Aorta (tissue), 5 donors: ENCODE measurements at places on chromosomes 6 and 20.

DNA sequence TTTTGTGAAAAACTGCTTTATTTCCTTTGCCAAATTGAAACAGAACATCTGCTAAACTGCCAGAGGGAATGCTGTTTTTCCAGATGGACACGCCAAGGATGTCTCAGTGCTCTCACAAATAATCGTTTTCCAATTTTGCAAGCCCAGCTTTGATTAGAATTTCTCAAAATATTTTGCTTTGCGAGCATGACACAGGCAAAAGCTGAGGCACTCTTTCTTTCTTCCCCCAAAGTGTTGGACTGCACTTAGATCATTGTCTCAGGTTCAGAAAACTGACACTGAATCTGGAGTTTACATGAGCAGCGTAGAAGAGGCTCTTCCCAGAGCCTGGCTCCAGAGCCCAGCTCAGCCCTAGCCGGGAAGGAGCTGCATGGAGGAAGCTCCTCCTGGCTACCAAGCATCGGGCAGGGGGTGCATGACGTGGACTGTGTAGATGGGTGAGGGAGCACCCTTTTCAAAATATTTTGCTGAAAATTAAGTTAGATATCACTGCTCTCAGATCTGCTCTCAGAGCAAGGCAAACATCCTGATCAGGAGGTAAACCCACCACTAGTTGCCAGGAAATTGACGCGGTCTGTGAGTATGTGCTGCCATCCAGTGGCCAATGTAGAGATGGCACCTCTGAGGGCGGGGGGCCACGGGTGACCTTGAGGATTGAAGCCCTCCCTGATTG lies 107.5 kb downstream of the SLC22A3 start:
- H3K4me1 ChIP-seq: no peaks in the 10 kb centered on the region
- peak; percentile 82 for DNase-seq
- no peak overlapping the region for H3K27ac ChIP-seq
- no peaks in the 10 kb centered on the region for H3K27me3 ChIP-seq
- H3K36me3 ChIP-seq: no peaks in the 10 kb centered on the region
- H3K4me3 ChIP-seq: no peak overlapping the region

DNA sequence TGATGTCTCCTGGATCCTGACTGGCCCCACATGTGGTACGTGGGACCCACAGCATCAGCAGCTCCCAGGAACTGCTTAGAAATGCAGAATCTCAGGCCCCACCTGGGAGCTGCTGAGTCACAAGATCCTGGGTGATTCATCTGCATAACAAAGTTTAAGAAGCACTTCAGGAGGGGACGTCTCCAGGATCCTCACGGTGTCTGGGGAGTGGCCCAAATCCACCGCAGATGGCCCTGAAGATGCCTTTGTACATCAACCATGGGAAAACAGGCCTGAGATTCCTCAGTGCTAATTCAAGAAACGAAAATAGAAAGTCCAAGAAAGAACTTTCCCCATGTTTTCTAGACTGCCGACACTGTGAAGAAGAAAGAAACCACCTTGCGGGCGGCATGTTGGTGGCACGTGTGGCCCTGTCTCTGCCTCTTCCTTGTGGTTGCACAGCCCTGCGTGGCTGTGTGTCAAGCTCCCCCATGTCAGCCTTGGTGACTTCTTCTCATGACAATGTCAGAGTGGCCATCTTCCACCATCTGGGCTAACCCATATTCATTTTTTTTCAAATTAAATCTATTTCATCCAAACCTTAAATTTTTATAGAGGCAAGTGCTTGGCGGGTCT lies 26.1 kb downstream of the RRBP1 start:
- no peaks in the 10 kb centered on the region for H3K27me3 ChIP-seq
- no peak for DNase-seq
- peaks cover 4% of the 10 kb centered on the region for H3K36me3 ChIP-seq
- H3K4me1 ChIP-seq: peaks cover 5% of the 10 kb centered on the region
- no peak overlapping the region for H3K4me3 ChIP-seq

GRCh38 chr6:32177183-32177787 lies 920 bp upstream of the RNF5 start:
- H3K27me3 ChIP-seq: no peaks in the 10 kb centered on the region
- H3K36me3 ChIP-seq: no peaks in the 10 kb centered on the region
- peak overlapping the region; percentile 95 for H3K27ac ChIP-seq
- DNase-seq: no peak
- H3K4me3 ChIP-seq: peak overlapping the region; percentile 44

GRCh38 chr20:60113024-60113724 lies 155.0 kb downstream of the CDH26 start:
- no peaks in the 10 kb centered on the region for H3K27me3 ChIP-seq
- H3K4me3 ChIP-seq: no peak overlapping the region
- H3K36me3 ChIP-seq: no peaks in the 10 kb centered on the region

- H3K27me3 ChIP-seq: no peaks in the 10 kb centered on the region
- H3K4me3 ChIP-seq: no peak overlapping the region
- H3K36me3 ChIP-seq: peaks cover 6% of the 10 kb centered on the region
- no peak for DNase-seq
- H3K4me1 ChIP-seq: no peaks in the 10 kb centered on the region
Observed at GRCh38 chr20:7989379-7989778, 30.2 kb downstream of the TMX4 start.

GRCh38 chr6:9520417-9521151 lies 894.3 kb downstream of the TFAP2A start:
- H3K27ac ChIP-seq: no peak overlapping the region
- H3K4me1 ChIP-seq: no peaks in the 10 kb centered on the region
- H3K36me3 ChIP-seq: no peaks in the 10 kb centered on the region
- DNase-seq: no peak
- H3K27me3 ChIP-seq: no peaks in the 10 kb centered on the region

- H3K36me3 ChIP-seq: no peaks in the 10 kb centered on the region
- DNase-seq: no peak
- no peak overlapping the region for H3K27ac ChIP-seq
- H3K27me3 ChIP-seq: no peaks in the 10 kb centered on the region
- H3K4me1 ChIP-seq: no peaks in the 10 kb centered on the region
- H3K4me3 ChIP-seq: no peak overlapping the region
Observed at GRCh38 chr6:25017486-25017885, 81.7 kb upstream of the RIPOR2 start.

DNA sequence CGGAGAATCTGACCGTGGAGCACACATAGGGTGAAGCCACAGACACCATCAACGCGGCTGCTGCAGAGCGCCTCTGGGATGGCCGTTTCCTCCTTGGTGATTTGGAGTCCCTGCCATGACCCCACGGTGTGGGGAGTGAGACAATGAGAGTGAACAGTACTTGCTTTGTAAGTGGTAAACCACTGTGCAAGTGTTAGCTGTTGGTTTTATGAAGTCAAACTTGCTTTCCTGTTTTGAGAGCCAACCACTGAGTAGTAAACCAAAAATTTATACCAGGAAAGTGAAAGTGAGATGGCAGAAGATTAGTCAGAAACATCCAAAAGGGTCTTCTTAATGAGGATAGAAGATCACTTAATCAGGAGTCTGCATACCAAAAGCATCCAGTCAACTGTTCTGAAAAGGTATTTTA lies 160.7 kb downstream of the FOXC1 start:
- no peak for DNase-seq
- no peak overlapping the region for H3K27ac ChIP-seq
- no peak overlapping the region for H3K4me3 ChIP-seq
- H3K27me3 ChIP-seq: no peaks in the 10 kb centered on the region
- no peaks in the 10 kb centered on the region for H3K4me1 ChIP-seq

GRCh38 chr6:157763129-157763903 lies 59.7 kb upstream of the SNX9 start:
- no peak overlapping the region for H3K4me3 ChIP-seq
- peak overlapping the region; percentile 72 for H3K27ac ChIP-seq
- H3K4me1 ChIP-seq: peaks cover 5% of the 10 kb centered on the region
- H3K27me3 ChIP-seq: no peaks in the 10 kb centered on the region

GRCh38 chr6:95847061-95847460 lies 168.7 kb upstream of the FUT9 start:
- H3K4me1 ChIP-seq: no peaks in the 10 kb centered on the region
- H3K27ac ChIP-seq: no peak overlapping the region
- no peaks in the 10 kb centered on the region for H3K27me3 ChIP-seq
- H3K36me3 ChIP-seq: no peaks in the 10 kb centered on the region
- H3K4me3 ChIP-seq: no peak overlapping the region
- DNase-seq: no peak
